ENCODE measurements at places on chromosomes 13 and 19. TPM values are rescaled to one million over a fixed set of nuclear protein-coding genes. Genes with fewer than 3 reads are reported as not detected.

- DNase-seq: no peak
These were observed 1.6 kb upstream of the EPN1 start for GRCh38 chr19:55673465-55673864.

- DNase-seq: no peak
These were observed 211.5 kb downstream of the URI1 start for GRCh38 chr19:30153326-30154210.

The TMEM255B gene
- 1.2 TPM for total RNA-seq

The PSG6 gene
- not detected for total RNA-seq

DNA sequence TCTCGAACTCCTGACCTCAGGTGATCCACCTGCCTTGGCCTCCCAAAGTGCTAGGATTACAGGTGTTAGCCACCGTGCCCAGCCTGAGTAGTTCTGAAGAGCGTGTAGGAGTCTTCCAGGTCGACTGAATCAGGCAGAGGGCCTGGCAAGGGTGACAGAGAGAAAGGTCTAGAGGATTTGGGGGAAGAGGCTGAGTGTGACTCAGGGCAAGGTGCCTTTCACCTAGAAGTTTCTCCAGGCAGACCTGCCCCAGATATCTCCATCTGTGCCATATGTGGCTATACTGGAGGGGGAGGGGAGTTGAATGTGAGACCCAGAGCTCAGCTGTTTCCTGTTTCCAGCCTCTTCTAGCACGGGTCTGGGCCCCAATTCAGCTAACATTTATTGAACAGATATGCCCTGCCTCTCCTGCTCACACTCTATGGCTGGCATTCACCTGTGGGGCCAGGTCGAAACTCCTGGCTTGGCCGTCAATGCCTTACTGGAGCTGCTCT is 1.3 kb downstream of the CCDC159 start:
- no peak for DNase-seq

- DNase-seq: peak; percentile 52
These were observed 47.2 kb downstream of the ZAR1L start for GRCh38 chr13:32267836-32268439.

The P2RY11 gene
- total RNA-seq: 64.0 TPM

The LAIR1 gene
- 10.1 TPM for total RNA-seq

DNA sequence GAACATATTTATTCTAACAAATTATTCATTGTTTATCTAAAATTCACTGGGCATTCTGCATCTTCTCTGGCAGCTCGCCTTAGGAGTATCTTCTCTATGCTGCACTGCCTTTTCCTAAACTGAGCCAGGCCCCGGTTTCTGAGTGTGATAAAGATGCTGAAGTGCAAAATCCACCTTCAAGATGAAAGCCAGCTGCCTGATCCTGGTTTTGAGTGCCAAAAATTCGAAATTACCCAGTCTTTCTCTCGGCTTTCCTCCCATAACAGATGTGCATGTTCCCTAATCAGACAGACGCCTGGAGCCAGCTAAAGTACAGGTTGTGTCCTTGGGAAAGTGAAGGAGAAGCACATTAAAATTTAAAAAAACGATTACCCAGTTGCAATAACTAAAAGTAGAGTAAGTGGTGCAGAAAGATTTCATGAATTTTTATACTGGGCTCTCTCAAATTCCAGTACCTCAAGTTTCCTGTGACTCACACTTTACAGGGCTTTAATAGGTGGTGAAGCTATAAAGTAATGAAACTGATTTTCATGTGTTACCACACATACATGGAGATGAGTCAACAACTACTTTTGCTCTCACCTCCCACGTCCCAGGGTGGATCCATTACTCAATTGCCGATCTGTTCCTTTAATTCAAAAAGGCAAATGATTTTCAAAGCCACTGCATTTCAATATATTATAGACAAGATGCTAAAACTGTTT is 65.0 kb upstream of the GTF2F2 start:
- DNase-seq: peak; percentile 59

GRCh38 chr19:30920222-30920621 is 429.0 kb downstream of the TSHZ3 start:
- DNase-seq: no peak

DNA sequence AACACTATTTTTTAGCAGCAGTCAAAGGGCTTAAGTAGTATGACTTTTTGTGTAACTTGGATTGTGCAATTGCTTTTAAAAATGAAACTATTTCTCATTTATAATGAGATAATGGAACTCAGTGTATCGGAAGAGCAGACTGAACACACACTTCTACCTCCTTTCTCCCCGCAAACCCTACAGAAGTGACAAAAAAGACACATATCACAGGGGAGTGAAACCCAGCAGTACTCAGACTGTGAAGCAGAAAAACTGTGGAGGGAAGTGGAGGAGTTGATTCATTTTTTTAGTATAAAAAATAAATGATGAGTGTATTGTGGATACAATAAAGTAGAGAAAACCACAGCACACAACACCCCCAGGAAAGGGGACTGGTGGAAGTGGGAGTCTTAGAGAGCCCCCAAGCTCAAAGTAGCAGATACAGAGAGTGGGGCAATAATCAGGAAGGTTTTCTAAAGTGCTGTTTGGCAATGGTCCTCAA is 9.7 kb downstream of the LPAR6 start:
- peak; percentile 20 for DNase-seq

DNA sequence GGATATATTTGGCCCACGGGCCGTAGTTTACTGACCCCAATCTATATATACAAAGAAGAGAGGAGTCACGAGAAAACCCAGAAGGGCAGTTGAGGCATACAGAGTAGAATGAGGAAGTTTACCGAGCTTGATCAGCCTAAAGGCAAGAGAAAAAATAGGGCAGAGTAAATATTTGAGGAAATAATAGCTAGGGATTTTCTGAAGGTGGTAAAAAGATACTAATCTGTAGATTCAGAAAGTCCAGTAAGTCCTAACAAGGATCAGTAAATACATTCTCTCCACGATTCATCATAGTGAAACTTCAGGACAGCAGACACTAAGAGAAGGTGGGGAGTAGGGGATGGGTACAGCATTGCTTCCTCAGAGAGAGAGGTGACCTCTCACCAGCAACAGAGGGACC is 248.1 kb downstream of the ATP8A2 start:
- DNase-seq: no peak

DNA sequence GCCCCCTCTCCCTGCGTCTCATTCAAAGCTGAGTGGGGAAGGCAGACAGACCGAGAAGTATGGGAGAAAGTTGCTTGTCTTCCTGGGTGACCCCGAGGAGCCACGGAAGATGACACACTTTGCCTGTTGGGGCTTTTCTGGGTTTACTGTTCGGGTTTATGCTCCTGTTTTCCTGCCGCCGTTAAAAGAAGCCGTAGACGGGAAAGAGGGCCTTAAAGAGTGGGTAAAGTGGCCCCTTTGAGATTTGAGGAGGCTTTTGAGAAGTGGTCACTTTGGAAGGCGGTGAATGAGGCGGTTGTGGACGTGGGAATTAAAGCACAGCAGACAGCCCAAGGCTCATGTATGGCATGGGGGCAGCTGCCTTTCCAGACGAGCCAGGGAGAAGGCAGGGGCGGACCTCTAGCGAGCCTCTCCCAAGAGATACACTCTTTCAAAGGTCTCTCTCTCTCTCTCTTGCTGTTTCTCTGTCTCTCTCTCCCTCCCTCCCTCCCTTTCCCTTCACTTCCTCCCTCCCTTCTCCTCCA is 493 bp upstream of the LHFPL6 start:
- DNase-seq: peak; percentile 2

GRCh38 chr19:45172611-45173208 is 5.3 kb downstream of the TRAPPC6A start:
- no peak for DNase-seq

- no peak for DNase-seq
These were observed 13.1 kb upstream of the SLC25A42 start for GRCh38 chr19:19050731-19051130.

The CRB3 gene
- total RNA-seq: 2.1 TPM

The SLC15A1 gene
- not detected for total RNA-seq

The RGS9BP gene
- not detected for total RNA-seq

DNA sequence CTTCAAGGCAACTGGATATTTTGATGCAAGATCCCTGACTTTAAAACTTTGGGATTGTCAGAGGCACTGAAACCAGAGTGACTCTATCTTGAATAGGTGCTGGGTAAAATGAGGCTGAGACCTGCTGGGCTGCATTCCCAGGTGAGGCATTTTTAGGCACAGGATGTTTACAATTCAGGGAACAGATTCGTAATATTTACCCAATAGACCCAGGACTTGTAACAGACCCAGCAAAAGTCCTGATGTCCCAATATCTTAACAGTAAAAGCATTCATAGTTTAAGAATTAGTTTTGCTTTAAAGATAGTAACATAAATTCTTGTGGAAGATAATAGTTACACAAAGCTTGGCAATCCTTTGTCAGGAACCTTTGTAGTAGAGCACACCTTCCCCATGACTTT is 166.2 kb downstream of the FGF14 start:
- no peak for DNase-seq

The CEACAM3 gene
- not detected for total RNA-seq

GRCh38 chr19:45477713-45478453 is 10.1 kb downstream of the FOSB start:
- peak; percentile 41 for DNase-seq

The UBE2L5 gene
- total RNA-seq: not detected

DNA sequence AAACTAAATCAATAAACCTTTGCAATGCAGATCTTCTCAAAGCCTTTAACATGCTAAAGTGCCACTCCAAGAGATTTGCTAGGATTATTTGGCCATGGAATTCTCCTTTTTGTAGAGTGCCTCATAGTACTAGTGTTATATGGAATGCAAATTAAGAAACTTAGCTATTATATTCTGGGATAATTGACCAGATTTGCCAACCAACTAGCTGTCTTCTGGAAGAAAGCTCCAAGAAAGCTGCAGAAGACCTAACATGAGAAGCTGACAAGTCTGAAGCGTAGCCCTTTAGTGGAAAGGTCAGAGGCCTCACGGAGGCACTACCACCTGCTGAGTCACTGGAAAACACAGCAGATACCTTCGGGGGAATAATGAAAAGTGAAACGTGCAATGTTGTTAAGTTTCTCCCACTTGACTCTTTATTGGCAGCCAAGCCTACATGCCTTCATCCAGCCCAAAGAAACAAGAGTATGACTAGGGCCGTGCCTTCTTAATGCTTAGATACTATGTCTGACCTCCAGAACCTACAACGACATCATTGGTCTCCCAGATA is 29.8 kb upstream of the KATNAL1 start:
- no peak for DNase-seq

DNA sequence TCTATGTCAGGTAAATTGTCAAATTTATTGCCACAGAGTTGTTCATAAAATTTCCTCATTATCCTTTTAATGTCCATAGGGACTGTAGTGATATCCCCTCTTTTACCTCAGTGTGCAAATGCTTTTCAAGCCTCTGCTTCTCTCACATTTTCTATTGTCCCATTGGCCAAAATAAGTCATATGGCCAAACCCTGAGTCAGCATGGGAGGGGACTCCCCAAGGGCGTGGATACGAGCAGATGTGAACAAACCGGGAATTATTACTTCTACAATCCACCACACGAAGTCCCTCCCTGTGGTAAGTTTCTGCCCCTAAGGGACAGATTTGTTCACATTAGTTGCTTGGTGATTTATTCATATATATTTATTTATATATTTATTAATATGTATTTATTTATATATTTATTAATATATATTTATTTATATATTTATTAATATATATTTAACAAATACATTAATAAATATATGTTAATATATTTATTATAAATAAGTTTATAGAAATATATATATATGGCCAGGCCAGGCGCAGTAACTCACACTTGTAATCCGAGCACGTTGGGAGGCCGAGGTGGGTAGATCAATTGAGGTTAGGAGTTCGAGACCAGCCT is 20.1 kb upstream of the CAMSAP3 start:
- DNase-seq: no peak

GRCh38 chr19:7366701-7367420 is 18.1 kb downstream of the ARHGEF18 start:
- DNase-seq: peak; percentile 24

GRCh38 chr19:54364775-54365257 is at the start of gene LAIR1:
LAIR1 (minus strand) TSS chr19:54364931; CDS start chr19:54364804, 127 bp downstream.
- DNase-seq: peak; percentile 59

- no peak for DNase-seq
These were observed 12.4 kb upstream of the TPP2 start for GRCh38 chr13:102584434-102584833.

The TTC9B gene
- total RNA-seq: not detected

GRCh38 chr19:54162241-54162805 is 2.8 kb upstream of the LENG1 start:
- DNase-seq: peak; percentile 76

The RNF225 gene
- total RNA-seq: 1.6 TPM

DNA sequence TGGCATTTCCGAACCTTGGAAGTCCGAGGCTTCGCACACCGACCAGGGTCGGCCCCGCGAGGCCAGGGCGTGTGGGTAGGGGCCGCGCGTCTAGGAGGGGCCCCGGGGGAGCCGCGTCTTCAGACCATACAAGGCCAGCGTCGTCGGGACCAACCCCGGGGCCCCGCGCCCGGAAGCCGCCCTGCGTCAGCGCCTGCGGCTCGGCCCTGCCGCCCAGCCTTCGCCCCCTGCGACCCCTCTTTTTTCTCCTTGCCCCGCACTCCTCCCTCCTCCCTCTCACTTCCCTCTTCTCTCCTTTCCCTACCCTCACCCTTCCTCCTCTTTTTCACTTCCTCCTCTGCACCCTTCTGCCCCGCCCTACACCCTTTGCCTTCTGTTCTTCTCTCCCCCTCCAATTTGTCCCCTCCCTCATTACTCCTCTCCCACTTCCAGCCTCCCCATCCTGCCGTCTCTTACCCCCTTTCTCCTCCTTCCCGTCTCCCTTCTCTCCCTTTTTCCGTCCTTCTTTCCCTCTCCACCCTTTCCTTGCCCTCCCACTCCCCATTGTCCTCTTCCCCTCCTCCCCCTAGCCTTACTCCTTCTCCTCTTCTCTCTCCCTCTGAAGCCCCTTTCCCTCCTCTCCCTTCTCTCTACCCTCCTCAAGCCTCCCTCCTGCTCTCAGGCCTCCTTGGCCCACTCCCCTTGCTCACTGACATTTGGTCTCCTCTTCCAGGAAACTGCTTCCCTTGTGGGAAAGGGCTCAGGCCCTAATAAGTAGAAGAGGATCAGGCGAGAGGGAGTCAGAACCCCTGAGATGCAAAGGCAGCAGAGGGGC is 2.2 kb upstream of the PLEKHG2 start:
- peak; percentile 72 for DNase-seq

DNA sequence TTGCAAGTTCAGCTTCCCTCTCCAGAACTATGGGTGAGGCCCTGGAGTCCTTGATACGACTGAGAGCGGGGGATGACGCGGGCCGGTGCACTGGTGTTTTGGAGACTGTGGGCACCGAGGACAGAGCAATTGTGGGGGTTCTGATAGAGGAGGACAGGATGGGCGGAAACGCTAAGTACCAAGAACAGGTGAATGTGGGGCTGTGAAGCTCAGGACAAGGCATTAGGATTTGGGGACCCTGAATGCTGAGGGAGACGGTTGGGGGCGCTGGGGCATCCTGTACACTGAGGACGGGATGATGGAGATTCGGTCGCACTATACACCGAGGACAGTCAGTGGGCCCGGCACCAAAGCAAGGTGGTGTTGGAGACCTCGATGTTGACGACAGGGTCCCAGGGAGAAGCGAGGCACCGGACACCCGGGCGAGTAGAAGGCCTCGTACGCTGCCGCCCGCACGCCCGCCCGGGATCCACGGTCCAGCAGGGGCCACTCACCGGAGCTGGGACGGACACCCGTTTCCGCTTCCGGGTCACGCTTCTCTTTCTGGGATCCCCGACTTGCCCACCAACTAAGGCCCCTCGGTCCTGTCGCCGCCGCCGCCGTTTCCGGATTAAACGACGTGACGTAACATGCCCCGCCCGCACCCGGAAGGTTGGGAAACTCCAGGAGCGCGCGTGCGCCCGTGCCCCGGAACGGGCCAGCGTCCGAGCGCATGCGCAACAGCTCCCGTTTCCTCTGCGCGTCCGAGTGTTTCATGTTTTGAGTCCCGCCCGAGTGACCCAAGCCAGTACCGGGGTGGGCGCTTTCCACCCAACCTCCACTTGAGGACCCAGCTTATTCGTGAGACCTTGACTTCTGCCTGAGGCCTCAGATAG is at the start of gene CHMP2A:
Gene CHMP2A (minus strand): TSS at position 612 of the 875 bp plus-strand sequence. CDS start 893 bp downstream, outside the sequence.
- DNase-seq: peak; percentile 98
